Liver (tissue), 10 donors: ENCODE measurements at places on chromosomes 5 and 9.

DNA sequence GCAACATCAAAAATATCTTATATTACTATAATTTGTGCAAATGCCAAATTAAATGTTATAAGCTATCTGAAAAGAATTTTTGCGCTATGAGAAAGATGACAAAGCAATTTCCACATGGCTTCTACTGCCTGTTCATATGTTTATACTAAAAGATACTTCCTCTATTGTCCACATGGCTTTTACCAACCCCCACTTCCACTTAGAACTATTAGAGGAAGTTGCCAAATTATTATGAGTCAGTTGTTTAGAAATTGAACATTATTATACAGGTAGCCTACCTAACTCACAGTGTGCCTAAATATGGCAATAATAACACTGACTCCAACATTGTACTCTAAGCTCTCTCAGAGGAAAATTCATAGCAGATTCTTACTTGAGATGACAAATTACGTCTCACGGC is 37.6 kb upstream of the SLC27A6 start:
- no peak for DNase-seq

GRCh38 chr5:20694121-20694520 is 706.1 kb upstream of the CDH18 start:
- DNase-seq = no peak

DNA sequence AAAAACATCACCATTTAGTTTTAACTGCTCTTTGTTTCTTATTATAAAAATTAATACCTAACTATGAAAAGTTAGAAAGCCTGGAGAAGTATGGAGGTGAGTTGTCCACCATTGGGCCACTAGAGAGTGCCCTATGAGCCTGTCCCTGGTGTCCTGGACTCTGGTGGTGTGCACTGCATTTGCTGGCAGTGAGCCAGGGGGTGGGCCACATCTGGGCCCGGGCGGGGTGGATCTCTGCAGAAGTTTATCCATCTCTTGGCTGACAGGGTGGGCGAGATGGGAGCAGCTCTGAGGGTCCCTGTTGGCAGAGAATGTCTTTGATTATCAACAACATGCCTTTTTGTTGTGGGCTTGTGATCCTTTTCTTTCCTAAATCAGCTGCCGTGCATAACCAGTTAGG is 8.2 kb downstream of the TENT4A start:
- DNase-seq = peak; percentile 49

DNA sequence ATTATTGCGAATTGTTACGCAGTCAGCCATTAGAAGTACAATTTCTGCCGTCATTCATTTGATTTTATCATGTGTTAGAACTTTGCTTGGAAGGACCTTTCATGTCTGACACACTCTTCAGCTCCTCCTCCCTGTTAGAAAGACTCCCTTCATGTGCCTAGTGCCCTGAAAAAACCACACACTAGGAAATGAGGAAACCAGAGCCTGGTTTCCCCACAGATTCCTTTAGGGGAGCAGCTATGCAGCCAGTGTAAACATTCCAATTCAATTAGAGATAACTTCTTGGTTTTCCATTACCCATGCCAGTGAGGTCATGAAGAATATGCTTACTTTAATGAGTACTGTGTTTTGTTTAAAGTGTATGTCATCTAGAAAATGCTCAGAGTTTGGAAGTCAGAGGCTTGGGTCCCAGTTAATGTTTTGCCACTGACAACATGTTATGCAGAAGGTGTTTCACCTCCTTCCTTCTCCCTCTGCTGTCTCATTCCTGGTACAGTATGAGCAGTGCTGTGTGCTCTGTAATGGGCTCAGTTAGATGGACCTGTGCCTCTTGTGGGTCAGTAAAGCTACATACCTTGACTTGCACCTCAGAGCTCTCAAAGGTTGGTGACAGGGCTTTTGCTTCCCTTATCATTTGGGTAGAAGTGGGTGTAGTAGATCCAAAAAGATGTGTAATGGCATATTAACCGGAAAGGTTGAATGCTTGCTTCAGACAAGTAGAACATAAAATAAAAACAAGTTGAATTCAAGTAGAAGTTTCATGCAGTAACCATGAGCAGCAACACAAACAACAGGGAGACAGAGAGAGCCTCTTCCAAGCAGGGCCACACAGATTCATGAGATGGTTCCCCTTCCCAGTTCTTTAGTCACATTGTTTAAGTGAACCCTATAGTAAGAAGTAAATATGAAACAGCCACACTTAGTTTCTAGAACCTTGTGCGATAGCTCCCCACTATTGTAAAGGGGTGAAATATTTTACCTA is 52.6 kb upstream of the TNFAIP8 start:
- DNase-seq = no peak

GRCh38 chr5:67045816-67046740 is 150.5 kb downstream of the CD180 start:
- DNase-seq = no peak

DNA sequence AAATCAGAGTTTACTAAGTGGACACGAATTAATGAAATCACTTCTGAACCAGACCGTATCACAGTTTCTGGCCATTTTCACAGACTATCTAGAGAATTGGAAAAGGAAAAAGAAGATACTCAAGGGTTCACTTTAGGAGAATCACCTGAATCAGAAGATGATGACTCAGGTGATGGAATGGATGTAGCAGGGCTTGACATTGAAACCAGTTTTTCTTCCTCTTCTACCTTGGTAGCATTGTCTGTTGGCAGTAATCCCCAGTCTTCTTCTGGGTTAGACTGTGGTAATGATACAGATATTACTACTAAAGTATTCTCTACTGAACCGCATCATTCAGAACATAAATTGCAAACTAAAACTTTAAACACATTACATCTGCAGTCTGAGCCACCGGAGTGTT is 38.5 kb downstream of the ICE1 start:
- DNase-seq = no peak

DNA sequence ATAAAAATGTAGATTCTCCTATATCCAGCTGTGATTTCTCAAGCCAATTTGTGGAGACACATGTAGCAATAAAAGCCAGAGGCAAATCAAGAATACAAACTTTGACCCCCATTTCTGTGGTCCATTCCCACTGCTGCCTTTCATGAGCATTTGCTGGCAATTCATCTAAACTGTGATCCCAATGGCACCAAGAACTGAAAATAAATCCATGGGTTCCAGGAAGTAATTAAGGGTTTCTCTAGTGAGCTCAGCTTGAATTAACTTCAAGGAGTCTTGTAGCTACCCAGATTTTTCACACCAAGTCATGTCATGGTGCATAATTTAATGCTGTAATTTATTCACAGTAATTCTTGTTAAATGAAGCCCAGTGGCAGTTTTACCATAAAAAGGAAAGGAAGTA is 145.0 kb upstream of the SMC2 start:
- no peak for DNase-seq

DNA sequence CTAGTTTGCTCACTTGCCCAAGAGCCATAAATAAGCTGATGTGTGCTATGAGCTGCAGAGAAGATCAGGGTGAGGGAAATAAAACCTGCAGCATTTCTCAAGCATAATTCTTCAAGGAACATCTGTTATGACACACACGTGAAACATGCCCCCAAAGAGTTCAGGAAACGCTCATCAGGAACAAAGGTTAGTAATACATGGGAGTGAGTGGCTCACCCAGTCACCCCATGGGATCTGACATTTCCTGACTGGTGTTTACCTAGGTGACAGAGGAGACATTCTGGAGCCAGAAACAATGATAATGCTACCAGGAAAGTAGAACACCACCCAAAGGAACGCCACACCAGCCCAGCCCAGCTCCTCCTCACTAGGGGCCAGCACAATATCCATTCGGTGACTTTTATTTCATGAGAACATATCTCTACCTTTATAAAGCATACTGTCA is 66.0 kb downstream of the FRMD3 start:
- no peak for DNase-seq

DNA sequence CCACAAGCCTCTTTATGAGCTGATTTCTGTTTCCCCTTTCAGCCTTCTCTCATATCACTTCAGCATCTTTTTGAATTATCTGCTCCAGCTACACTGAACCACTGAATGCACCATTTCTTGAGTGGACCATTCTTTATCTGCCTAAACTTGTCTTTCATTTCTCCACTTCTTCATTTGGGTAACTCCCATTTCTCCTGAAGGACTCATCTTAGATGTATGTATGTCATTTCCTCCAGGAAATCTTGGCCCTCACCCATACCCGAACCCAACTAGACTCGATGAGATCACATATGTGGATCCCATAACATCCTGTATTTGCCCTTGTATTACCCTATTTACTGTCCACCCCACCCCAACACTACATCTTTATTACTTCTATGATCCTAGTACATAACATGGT is 249.8 kb downstream of the KIF4B start:
- no peak for DNase-seq

- peak; percentile 61 for DNase-seq
Observed at GRCh38 chr9:112751056-112751795, 666 bp downstream of the SNX30 start.

DNA sequence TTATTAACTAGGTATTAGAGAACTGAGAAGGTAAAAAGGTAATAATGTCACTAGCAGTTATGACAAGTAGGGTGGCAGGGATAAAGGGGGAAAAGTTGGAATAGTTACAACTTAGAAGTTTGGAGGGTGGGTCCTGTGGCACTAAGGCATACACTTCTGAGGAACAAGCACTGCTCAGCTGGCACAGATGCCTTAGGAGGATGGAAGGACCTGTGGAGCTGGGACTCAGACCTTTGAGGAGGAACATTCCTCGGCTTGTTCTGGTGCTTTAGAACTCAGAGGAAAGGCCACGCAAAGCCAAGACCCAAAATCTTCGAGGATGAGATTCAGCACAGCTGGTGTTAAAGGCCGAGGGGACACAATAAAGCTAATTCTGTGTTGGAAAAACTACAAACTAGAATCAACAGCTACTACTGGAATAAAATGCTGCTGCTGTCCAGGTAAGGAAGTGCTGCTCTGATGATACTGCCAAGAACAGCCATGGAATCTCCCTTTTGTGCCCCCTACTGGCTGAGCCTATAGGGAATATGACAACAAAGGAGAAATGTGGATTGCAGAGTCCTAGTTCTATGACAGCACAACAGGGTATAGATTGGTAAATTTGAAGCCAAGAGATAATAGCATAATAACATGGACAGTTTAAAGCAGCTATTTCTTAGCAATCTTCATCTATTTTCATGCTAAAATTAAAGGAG is 126.7 kb downstream of the SLC25A46 start:
- no peak for DNase-seq

- DNase-seq = peak; percentile 14
Observed at GRCh38 chr5:2530609-2531008, 220.9 kb downstream of the IRX2 start.

- no peak for DNase-seq
Observed at GRCh38 chr9:137300567-137301080, 1.4 kb downstream of the NRARP start.

GRCh38 chr9:135416664-135417290 is 62.8 kb upstream of the PPP1R26 start:
- no peak for DNase-seq

DNA sequence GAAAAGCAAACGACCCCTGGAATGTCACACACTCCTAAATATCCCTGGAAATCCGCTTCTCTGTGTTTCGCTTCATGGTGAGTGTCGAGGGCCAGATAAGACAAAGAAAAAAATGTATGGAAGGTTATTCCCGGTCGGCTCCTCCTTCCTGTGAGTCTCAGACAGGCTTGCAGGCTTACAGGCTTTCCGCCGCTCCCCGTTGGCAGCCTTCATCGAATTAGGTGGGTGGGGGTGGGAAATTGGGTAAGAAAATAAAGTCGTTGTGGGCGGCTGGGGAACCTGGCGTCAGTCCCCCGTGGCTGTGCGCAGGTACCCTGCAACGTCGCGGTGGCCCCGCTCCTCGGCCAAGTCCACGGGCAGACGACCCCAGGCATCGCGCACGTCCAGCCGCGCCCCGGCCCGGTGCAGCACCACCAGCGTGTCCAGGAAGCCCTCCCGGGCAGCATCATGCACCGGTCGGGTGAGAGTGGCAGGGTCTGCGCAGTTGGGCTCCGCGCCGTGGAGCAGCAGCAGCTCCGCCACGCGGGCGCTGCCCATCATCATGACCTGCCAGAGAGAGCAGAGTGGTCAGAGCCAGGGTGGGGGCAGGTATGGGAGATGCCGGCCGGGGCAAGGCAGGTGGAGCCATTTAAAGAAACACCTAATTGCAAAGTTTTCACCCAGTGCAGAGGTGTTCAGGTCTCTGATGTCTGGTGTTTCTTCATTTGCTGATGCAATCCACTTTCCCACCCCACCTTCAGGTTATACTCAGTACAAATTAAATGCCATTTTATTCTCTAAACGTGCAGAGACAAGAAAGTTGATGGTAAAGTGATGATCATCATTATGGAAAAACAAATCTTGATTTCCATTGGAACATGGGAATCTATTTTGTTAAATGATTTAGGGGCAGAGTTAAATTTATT is 3.2 kb downstream of the CDKN2B start:
- DNase-seq = no peak

DNA sequence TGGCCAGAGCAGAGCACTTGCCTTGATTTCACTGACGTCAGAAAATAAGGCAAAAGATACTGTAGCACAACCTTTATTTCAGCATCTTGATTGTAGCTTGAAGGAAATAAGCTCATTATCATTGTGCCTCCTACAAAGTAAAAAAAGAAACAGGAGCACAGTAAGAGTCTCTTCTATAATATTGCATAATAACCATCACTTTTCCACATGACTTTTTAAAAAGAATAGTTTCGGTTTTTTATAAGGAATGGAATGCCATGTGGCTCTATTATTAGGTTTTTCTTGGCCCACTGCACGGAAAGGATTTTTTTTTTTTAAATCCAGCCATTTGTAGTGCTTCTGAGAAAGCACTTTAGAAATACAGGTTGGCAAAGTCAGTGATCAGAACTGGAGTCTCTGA is 655.3 kb downstream of the LRRC70 start:
- no peak for DNase-seq

DNA sequence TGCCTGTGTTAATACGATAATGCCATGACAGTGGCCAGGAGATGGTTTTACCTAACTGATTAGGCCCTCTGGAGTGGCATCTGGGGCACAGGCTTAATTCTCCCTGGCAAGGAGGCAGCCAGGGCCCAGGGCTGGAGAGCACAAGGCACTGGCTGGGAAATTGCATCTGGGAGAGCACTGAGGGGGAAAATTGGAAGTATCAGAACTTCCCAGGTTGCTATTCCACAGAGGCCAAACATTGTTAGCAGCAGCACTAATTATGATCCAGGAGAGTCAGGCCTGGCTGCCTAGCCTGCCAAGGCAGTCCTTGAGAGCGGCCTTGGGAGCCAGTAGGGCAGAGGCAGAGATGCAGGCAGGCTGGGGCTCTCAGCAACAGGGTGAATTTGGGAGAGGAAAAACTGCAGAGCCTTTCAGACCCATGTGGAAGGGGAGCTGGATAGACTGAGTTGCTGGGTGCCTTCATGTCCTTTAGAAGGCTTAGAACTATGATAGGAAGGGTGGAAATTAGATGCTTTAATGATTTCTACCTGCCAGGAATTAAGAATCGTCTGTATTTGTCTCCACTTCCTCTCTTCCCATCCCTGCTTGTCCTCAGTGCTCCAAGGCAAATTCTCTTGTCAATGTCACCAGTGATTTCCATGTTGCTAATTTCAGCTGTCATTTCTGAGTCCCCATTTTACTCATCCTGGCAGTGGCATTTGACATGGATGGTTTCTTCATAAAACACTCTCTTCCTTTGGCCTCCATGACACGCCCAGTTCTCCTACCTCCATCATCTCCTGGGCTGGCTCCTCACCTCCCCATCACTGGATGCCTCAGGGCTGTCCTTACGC is 56.1 kb upstream of the HSPA9 start:
- no peak for DNase-seq
